ENCODE measurements at places on chromosomes 4 and X.

DNA sequence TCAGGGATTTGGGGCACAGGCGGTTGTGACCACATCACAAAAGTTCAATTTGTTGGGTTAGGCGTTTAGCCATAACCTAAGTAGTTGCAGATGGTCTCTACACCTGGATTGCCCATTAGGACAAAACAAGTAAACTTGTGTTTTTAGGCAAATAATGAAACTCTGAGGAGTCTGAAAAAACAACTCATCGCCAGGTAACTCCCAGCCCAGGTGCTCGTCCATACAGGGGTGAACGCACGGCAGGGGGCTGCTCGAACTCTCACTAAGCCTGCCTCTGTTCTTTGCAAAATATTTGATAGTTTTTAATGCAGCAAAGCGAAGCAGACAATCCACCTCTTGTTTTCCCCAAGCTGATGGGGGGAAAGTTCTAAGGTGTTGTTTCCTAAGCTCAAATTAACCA, 559 bp upstream of the RHOH start:
- no peak for DNase-seq

- no peak for DNase-seq
These were observed 465.4 kb upstream of the GRID2 start for GRCh38 chr4:91838181-91838861.

DNA sequence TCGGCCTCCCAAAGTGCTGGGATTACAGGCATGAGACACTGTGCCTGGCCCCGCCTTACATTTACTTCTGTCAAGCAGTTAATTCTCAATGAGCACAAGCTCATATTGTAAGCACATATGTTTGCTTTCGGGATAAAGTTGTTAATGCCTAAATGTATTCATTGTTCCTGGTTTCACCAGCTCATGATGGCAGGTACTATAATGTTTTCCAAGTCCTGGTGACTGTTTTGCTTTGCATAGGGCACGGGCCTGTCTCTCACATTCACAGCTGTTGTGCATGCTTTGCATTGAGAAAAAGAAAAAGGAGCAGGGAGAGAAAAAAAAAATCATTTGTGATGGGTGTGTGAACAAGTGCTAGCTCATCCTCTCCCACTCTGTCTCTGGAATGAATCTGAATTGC, 661.2 kb upstream of the TENM3 start:
- DNase-seq, result no peak

DNA sequence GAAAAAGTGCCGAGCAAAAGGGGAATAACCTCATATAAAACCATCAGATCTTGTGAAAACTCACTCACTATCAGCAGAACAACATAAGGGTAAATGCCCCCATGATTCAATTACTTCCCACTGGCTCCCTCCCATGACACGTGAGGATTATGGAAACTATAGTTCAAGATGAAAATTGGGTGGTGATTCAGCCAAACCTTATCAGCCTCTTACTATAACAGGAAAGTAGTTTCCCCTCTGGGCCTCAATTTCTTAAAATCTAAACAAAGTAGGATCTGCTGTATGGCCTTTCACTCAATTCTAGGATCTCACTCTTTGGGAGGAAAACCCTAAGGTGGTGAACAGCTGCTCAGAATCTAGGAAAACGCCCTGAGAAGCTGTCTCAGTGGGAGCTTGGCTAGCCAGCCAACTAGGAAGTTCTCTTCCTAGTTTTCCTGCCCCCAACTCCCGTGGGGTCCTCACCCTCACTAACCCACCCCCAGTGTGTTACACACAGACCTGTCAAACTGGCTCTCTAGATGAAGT, 1017.1 kb upstream of the HS3ST1 start:
- no peak for DNase-seq

GRCh38 chr4:185716141-185716551, 95.8 kb downstream of the SORBS2 start:
- DNase-seq, result no peak

DNA sequence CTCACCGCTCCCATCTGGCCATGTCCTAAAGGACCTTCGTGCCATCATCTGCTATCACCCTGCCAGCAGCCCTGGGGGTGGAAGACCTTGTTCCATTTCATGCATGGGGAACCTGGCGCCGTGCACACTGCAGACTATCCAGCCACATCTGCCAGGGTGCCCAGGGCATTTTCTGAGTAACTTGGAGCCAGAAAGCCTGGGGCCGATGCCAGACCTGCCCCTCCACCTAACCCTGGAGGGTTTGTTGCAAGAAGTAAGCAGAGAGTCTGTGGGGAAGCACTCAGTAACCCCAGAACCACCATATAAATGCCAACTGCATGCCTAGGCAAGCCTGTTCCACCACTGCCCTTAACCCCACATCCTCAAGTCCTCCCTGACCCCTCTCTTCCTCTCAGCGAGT, 7.3 kb downstream of the HAUS7 start:
- no peak for DNase-seq

- DNase-seq, result no peak
These were observed 35.8 kb downstream of the SLC10A7 start for GRCh38 chr4:146485968-146486367.

DNA sequence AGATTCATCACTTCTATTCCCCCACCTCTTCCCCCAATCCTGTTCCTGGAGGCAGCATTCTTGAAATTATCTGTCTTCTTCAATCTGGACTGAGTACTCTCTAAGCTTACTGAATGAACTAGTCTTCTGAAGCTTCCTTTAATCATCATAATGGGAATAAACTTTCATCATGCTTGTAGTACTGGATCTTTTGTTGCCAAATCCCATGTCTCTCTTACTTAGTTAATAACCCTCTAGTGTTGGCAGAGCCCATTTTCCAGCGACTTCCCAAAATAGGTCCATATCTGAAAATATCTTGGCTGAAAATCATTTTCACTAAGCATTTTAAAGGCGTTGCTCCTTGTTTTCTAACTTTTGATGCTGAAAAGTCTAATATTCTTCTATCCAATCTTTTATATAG, 39.6 kb downstream of the RPS6KA3 start:
- no peak for DNase-seq

GRCh38 chrX:28910487-28910886, 323.2 kb downstream of the IL1RAPL1 start:
- DNase-seq, result no peak

DNA sequence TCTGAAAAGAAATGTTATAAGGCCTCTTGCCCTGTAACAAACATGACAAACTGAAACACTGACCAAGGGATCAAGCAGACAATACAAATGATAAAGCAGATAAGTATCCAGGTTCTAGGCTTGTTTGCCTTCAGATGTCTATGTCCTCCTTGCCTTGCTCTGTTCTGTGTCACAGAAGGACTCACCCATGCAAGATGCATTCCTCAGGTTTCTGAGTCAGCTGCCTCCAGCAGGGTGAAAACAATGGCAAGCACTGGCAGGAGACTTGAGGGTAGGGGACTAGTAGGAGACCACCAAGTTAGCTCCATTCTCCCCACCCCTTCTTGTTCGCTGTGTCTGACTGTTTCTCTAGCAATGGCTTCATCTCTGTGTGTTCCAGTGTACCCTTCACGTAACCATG, 76.6 kb upstream of the CXXC4 start:
- no peak for DNase-seq

GRCh38 chr4:102339018-102339417, 6.3 kb downstream of the SLC39A8 start:
- DNase-seq, result no peak

All from activated CD8-positive, alpha-beta memory T cell treated with anti-CD3 and anti-CD28 coated beads for 4 hours (primary cell).